NCI-H446 (cell line): ENCODE measurements at places on chromosomes 2 and 18.

DNA sequence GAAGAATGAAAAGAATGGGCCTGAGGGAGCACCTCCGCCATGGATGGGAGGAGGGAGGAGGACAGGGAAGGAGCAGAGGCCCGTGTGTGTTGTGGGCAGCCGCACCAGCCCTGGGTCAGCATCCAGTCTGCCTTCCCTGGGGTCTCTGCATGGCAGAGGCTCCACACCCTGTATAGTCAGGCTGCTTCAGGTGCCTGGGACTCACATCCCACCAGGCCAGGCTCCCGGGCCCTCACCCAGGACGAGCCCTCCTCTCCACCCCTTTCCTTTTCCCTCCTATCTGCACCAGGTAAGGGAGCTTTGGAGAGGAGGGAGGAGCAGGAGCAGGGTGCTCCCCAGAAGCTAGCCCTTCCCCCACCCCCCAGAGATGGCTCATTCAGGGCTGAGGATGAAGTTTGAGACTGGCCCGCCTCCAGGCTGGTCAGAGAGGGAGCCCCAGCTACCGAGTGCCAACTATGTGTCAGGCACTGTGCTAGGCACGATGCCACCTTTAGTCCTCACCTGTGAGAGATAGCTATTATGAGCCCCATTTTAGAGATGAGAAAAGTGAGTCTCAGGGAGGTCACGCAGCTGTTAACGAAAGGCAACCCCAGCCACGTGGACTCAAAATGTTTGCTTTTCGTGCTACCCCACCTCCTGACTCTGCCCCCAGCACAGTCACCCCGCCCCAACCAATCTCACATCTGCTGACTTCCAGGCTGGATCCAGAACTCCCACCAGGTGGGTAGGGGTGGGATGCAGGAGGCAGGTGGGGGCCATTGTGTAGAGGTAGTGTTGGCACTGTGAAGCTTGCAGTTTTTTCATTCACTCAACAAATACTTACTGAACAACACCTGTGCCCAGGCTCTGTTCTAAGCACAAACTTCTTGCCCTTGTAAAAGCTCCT, 242.1 kb downstream of the DYSF start:
- DNase-seq = no peak

GRCh38 chr2:43387092-43388062, 161.0 kb upstream of the ZFP36L2 start:
- no peak for DNase-seq

DNA sequence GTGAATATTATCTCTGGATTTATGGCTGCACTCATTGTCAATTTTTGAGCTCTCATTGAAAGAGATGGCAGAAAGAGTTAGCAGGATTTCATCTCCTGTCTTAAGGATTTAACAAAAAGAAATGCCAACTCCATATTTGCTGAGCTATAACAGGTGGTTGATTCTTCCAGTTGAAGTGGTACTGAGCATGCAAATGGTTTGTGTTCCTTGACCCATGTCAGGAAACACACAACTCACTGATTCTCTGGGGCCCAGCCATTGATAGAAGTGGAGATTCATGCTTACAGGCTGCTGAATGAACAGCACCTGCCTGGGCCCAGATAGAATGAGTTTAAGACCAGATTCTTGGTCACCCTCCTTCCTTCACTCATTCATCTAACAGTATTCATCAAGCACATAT, 128.8 kb downstream of the CERS6 start:
- DNase-seq = peak; percentile 31

DNA sequence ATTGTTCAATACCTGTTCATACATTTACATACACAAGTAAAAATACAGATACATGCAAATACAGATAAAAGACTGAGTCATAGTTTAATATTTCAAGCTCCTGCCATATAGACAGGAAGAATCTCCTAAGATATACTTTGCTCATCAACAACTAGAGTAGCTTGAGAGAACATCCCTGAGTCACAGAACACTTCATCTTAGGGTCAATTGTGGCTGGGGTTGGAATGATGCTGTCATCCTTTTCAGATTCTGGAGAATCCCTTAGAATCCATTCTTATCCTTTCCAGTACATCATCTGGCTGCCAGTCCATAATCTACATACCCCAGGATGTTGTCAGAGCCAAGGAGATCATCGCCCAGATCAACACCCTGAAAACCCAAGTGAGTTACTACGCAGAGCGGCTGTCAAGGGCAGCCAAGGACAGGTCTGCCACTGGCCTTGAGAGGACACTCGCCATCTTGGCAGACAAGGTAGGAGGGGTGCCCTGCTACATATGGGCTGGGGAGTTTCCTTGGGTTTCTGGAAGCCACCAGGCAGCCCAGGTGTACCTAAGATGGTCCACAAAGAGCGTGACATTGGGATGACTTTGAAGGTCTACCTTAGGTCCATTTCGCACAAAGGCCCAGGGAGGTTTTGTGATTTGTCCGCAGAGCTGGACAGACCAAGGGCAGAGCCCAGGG, 55.7 kb downstream of the COA5 start:
- no peak for DNase-seq

GRCh38 chr2:33111002-33111446, 164.3 kb downstream of the LTBP1 start:
- no peak for DNase-seq

- DNase-seq = no peak
Observed at GRCh38 chr18:47594621-47595086, 335.8 kb downstream of the SMAD2 start.

- no peak for DNase-seq
Observed at GRCh38 chr2:237150186-237150585, 64.5 kb downstream of the COPS8 start.

DNA sequence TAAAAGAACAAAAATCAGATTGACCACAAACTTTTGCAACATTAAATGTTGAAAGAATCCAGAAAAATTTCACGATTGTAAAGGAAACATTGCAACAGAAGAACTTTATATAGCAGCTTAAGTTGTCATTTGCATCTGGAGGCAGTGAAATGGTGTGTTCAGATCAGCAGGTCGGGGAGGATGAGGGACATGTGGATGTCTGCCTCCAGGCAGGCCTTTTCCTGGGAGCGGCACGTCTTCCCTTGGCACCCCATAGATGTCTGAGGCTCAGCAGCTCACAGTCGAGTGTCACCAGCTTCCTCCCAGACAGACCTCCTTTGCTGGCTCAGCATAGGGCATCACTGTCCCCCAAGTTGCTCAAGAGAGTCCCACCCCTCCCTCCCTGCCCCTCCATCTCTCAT, 44.3 kb upstream of the ASB1 start:
- no peak for DNase-seq

- DNase-seq = no peak
Observed at GRCh38 chr2:200077210-200077650, 121.8 kb downstream of the MAIP1 start.

GRCh38 chr2:112836163-112836560, 417 bp downstream of the IL1B start:
- no peak for DNase-seq

- DNase-seq = no peak
Observed at GRCh38 chr2:96859099-96859649, 1.4 kb upstream of the ANKRD39 start.
